Psoas muscle (tissue), 8 donors: ENCODE measurements at places on chromosomes 3 and 15. TPM values are rescaled to one million over a fixed set of nuclear protein-coding genes. Genes with fewer than 3 reads are reported as not detected.

- no peak overlapping the region for H3K27ac ChIP-seq
- H3K4me1 ChIP-seq = no peaks in the 10 kb centered on the region
- DNase-seq = no peak
- no peaks in the 10 kb centered on the region for H3K27me3 ChIP-seq
Observed at GRCh38 chr3:7700977-7701376, 800.6 kb upstream of the LMCD1 start.

GRCh38 chr3:184227481-184227935, 1.9 kb upstream of the VWA5B2 start:
- H3K4me1 ChIP-seq = no peaks in the 10 kb centered on the region
- H3K27ac ChIP-seq = no peak overlapping the region
- H3K36me3 ChIP-seq = no peaks in the 10 kb centered on the region
- DNase-seq = peak; percentile 56
- H3K4me3 ChIP-seq = no peak overlapping the region

GRCh38 chr15:68207176-68207935, 2.2 kb upstream of the CALML4 start:
- H3K4me1 ChIP-seq = peaks cover 15% of the 10 kb centered on the region
- no peaks in the 10 kb centered on the region for H3K27me3 ChIP-seq
- no peak overlapping the region for H3K27ac ChIP-seq
- H3K4me3 ChIP-seq = no peak overlapping the region
- H3K36me3 ChIP-seq = no peaks in the 10 kb centered on the region
- DNase-seq = no peak

DNA sequence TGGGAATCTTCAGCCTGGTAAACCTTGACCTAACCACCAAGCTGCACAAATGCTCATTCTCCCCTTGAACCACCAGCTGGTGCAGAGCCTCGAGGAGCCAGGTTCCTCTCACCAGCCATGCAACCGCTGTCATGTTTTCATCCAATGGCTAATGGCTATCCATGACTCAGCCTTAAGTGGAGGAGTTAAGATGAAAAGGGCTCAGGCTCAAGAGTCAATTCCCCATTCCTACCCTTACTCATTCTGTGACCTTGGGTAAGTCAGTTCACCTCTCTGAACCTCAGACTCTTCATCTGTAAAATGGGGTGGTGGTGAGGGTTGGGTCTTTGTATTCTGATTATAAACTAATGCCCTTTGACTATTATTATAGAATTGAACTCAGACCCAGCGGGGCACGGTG, 515.6 kb downstream of the SHQ1 start:
- no peak overlapping the region for H3K4me3 ChIP-seq
- no peak for DNase-seq
- H3K36me3 ChIP-seq = no peaks in the 10 kb centered on the region
- H3K27ac ChIP-seq = no peak overlapping the region
- H3K4me1 ChIP-seq = peaks cover 8% of the 10 kb centered on the region

DNA sequence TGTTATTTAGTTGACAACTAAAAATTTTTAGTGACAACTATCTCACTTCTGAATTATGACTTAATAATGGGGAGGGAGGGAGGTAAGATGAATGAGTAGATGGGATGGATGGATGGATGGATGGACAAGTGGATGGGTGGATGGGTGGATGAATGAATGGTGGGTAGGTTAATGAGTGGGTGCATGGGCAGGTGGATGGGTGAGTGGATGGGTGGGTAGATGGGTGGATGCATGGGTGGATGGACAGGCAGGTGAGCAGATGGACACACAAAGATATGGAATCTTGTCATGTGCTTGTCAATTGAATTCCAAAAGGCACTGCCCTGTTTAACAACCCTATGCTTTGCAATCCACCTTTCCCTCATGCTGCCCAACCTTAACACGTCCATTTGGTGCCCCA, 41.5 kb downstream of the KLHL25 start:
- DNase-seq = no peak
- H3K27me3 ChIP-seq = no peaks in the 10 kb centered on the region
- H3K36me3 ChIP-seq = peaks cover 12% of the 10 kb centered on the region
- H3K4me1 ChIP-seq = peaks cover 33% of the 10 kb centered on the region

DNA sequence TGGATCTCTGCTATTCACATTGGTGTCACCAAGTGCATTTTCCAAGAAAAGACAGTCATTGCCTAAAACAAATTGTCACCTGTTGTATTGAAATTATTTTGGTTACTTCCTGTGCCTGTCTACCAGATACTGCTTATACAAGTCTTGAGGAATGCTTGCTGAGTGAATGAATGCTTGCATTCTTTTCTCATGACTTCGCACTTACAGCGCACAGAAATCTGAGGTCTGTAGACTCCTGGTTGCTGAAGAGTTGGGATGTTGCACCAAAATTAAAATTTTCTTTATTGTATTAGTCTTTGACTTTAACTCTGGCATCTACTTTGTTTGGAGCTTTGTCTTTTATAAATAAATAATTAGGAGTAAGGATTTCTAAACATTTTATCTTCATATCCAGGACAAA, 28.4 kb downstream of the SH3GL3 start:
- no peak overlapping the region for H3K27ac ChIP-seq
- H3K4me1 ChIP-seq = no peaks in the 10 kb centered on the region
- H3K36me3 ChIP-seq = no peaks in the 10 kb centered on the region
- H3K27me3 ChIP-seq = no peaks in the 10 kb centered on the region

GRCh38 chr3:64903006-64903405, 215.2 kb upstream of the ADAMTS9 start:
- no peak for DNase-seq
- H3K27ac ChIP-seq = no peak overlapping the region
- no peaks in the 10 kb centered on the region for H3K27me3 ChIP-seq
- H3K36me3 ChIP-seq = no peaks in the 10 kb centered on the region
- no peak overlapping the region for H3K4me3 ChIP-seq

GRCh38 chr15:69725957-69726356, 273.3 kb downstream of the RPLP1 start:
- no peak overlapping the region for H3K27ac ChIP-seq
- H3K27me3 ChIP-seq = no peaks in the 10 kb centered on the region
- H3K4me1 ChIP-seq = peaks cover 12% of the 10 kb centered on the region
- no peaks in the 10 kb centered on the region for H3K36me3 ChIP-seq
- no peak overlapping the region for H3K4me3 ChIP-seq
- DNase-seq = no peak

GRCh38 chr3:143464850-143465249, 345.3 kb downstream of the CHST2 start:
- peak; percentile 19 for DNase-seq
- H3K27ac ChIP-seq = no peak overlapping the region
- no peak overlapping the region for H3K4me3 ChIP-seq
- no peaks in the 10 kb centered on the region for H3K36me3 ChIP-seq

DNA sequence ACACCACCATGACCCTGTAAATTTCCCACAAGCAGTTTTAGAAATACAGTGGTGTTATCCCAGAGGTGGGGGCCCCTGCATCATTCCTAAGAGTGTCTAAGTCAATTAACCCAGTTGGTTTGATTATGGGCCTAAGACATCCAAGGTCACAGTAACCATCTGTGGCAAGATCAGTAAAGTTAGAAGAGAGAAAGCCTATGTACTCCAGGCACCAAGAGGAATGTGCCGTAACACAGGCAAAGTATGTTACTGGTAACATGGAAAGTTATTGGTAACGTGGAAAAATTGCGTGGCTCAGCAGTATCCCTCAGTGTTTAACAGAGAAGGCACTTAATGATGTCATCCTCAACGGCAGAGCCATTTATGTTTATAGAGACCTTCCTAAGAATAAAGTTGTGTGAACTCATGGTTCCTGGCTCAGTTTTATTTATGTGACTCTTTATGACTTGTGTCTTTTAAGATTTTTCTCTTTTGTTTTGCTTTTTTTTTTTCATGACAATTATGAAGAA, 144.1 kb upstream of the RASGRP1 start:
- H3K36me3 ChIP-seq = no peaks in the 10 kb centered on the region
- H3K27ac ChIP-seq = no peak overlapping the region
- H3K4me3 ChIP-seq = no peak overlapping the region
- no peaks in the 10 kb centered on the region for H3K4me1 ChIP-seq
- no peaks in the 10 kb centered on the region for H3K27me3 ChIP-seq

- no peak overlapping the region for H3K4me3 ChIP-seq
- H3K27ac ChIP-seq = no peak overlapping the region
- H3K4me1 ChIP-seq = peaks cover 21% of the 10 kb centered on the region
- H3K27me3 ChIP-seq = no peaks in the 10 kb centered on the region
- H3K36me3 ChIP-seq = no peaks in the 10 kb centered on the region
Observed at GRCh38 chr3:162366166-162366766, 869.7 kb downstream of the OTOL1 start.

The SMAD6 gene
- 5.5 TPM for total RNA-seq
